ENCODE measurements at places on chromosomes 4 and X.

GRCh38 chr4:140222171-140222570 lies 68.2 kb upstream of the MAML3 start:
- DNase-seq, result no peak

DNA sequence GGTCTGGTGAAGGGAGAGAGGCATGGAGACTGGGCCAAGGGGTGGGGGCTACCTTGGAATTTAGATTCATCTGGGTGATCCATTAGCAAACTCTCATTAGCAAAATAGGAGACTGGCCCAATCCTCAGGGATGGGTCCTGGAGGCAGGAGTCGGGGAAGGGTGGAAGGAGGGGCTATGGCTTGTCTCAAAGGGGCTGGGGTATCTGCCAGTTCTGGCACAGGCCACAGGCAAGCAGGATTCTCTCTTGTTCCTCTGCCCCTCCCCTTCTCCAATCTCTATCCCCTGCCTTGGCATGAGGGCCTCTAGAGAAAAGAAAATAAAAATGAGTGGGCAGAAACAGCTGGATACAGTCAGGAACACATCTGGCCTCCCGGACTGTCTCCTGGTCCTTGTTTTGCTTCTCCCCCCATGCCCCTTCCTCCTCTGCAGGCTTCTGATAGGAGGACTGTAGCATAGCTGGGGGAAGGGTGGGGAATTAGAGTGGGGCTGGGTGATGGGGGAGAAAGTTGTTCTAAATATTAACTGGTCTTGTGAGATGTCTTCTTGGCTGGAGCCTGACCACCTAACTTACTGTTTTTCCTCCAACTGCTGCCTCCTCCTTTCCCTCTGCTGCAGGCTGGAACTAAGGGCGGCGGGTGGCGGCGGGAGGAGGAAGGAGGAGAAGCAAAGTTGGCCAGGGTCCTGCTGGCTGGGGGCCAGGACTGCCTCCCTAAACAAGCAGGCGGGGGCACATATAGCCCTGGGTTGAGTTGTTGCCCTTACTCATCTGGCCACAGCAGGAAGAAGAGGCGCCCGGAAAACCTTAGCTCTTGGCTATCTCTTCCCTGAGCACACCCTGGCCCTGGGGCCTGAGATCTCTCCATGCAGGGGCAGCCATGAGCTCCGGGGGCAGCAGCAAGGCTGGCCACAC lies 53.3 kb upstream of the LAS1L start:
- no peak for DNase-seq

- no peak for DNase-seq
Measured at GRCh38 chr4:63361628-63362027, 1047.6 kb downstream of the TECRL start.

DNA sequence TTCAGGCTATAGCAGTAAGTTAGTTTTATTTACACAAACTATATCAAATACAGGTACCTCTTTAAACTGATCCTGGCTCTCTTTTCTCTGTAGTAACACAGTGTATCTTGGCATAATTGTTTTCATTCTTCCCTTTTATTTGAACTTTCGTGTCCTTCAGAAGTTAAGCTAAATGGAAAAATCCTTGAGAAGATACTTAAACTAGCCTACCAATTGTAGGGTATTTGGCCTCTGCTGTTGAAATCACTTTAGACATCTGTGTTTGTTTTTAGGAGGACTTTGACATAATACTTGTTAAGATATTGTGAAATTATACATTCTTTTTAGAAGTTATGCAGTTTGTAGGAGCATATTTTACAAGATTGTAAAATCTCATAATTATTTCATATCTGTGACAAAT lies 90.3 kb upstream of the GK2 start:
- no peak for DNase-seq

DNA sequence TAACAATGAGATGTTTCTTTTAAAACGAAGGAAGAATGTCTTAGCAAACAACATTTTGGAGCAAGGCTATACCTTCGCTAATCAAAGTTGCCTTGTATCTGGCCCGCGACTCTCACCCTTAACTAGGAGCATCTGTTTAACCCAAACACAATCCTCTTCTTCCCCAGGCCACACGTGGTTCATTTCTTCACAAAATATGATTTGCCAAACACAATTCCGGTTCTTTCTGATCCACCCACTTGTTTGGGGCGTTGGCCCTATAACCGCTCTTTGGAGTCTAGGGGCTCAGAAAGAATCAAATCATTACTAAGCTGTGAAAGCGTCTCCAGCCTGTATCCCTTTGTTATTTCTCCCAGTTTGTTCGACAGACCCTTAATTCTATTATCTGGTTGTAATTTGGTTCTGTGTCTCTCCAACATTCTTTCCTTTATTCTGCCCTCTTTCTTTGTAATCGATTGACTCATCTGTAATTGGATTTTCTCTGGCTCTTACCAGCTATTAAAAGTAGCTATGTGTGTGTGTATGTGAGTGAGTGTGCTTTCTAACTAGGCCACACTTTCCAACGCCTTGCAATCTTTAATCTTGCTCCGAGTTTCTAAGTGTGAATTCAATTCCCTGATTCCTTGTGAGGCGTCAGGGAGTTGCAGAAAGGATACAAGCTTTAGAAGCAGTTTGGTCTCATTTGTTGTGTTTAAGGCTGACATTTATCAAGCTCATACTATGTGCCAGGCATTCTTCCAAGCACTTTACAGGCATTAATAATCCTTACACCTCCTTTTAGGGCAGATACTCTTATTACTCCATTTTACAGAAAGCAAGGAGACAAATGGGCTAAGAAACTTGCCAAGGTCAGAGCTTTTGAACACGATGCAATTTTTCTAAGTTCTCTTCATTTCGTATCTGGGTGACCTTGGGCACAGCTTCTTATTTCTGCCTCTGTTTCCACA lies 138.6 kb upstream of the CPEB2 start:
- no peak for DNase-seq

DNA sequence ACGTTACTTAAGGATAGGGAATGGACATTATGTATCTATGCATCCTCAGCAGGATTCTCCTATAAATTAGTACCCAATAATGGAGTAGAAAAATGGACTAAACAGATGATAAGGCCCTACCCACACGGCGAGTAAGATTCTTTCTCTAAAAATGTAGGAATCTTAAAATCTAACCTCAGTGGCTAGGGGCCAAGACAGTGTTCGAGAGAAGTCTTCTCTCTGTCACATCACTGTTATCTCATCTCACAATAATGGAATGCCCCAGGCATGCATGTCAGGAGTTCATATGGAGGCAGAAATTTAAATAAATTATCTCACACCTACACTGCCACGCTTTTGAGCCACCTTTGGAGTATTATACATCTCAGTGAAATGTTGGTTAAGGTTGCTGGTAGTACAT lies 132.9 kb downstream of the LDB2 start:
- DNase-seq, result no peak

GRCh38 chr4:140742838-140743193 lies 13.4 kb downstream of the TBC1D9 start:
- no peak for DNase-seq

DNA sequence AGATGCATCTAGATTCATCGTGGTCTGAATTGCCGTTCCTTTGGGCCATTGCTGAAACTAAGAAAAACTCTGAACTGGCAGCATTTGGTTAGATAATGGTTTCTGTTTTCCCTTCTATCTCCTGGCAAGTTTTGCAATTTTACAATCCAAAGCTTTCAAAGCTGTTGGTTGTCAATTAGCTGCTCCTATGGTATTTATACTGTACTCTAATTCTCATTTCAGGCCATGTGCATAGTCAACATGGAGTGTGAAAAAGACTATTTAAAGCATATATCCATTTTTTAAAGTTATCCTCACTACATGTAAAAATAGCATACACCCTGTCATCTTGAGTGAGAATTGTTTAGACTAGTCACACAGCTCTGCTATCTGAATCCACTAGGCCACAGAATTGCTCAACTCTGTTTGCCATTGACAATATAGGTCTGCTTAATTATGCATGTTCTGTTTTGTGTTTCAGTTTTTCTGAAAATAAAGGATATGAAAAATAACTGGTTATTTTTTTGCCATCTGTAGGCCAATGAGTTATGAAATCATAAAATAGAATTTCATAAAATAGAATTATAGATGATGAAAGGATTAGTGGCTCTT lies 27.7 kb upstream of the TEC start:
- no peak for DNase-seq

- no peak for DNase-seq
Measured at GRCh38 chr4:12979797-12980196, 504.3 kb downstream of the RAB28 start.

DNA sequence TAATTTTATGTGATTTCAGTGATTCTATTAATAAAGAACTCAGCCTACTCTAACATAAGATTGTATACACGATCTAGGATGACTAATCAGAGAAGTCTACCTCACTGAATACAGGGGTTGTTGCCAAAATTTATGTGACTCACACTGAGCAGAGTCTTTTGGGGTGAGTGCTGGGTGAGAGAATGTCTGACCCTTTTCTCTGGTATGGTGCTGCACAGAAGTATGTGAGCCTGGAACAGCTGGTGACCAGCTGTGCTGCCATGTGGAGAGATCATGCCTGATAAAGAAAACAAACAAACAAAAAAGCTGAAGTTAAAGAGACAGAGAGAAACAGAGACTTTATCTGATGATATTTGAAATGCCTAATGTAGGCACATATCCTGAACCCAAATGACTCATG lies 618.1 kb upstream of the GRIA3 start:
- no peak for DNase-seq

DNA sequence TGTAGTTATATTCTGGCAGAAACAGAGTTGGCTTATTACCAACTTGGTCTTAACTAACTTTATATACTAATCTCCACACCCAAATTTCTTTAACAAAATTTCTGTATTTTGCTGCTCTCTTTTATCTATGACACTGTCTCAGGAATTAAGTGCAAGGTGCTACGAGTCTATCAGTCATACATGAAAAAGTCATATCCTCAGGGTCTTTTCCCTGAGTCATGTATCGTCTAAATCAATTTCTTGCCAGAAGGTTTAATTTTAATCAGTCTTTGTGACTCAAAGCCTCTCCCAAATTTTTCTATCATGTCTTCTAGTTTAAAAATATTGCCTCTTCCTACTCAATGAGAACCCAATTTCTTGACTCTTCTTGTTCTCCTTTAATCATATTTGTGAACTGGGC lies 1803.6 kb upstream of the PCDH7 start:
- DNase-seq, result no peak

DNA sequence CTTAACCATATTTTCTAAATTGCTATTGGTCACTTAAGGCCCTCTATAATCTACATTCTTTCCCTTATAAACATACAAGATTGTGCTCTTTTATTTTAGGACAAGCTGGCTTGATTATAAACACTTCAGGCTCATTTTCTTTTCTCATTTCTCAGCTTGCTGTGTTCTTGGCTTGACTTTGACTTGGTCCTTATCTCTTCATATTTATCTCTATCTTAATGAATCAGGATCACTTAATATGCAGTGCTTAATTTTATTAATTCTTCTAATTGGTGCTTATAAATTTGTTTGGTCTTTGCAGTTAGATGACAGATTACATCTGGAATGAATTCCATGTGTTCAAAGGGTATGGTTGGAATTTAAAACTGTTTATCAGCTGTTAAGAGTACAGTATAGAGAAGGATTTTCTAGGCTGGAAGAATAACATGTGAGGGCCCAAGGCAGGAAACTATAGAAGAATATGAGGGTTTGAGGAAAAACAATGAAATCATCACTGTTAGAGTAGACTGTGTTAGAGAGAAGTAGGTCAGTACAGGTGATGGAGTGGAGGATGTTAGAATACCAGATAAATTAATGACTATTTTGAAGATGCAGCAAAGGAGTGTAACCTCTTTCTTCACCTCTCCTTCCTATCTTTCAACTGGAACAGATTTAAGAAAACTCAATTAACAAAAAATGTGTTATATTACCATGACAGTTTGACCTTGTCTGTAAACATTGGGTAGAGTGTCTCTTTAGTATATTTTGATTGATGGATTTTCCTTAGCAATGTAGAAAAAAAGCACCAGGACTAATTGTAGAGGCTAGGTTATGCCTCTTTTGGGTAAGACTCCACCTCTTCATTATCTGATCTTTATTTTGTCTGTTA lies 169.6 kb downstream of the RAPGEF2 start:
- DNase-seq, result no peak

DNA sequence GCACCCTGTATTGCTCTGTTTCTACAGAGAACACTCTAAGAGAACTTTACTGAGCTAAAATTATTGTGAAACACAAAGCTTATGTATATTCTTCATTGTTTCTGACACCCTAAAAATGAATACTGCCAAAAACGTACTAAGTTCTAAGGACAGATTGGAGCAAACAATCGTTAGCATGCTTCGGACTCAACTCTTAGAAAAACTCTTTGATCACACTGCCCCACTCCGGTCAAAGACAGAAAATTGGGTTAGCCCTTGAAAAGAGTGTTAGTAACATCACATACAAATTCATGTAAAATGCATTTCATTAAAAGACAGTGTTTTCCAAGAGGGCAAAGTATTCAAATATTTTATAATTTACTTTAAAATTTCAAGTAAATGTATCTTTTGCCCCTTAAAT lies 177.4 kb downstream of the DCHS2 start:
- DNase-seq, result no peak

- no peak for DNase-seq
Measured at GRCh38 chrX:9955506-9955905, 11.7 kb upstream of the CLDN34 start.

DNA sequence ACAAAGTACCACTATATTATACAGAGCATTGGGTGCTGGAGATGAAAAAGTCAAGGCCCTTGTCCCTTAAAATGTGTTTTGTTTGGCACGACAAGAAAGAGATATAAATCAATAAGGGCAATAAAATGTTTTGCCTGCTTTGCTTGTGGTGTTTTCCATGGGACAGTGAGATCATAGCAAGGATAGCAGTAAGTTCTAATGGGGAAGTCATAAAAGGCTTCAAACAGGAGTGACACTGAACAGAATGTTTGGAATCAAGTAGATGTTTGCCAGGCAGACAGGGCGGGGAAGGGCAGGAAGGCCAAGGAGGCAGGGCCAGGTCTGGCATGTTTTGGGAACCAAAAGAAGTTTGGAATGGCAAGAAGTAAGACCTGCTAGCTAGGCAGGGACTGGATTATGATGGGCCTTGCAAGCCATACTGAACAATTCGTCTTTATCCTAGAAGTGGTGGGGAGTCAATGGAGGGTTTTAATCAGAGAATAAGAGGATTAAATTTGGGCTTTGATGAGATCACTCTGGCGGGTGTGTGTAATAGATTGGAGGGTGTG lies 16.4 kb downstream of the FGF2 start:
- no peak for DNase-seq
